Sciatic nerve (tissue), 2 donors: ENCODE measurements at places on chromosomes 13 and 19.
A peak's percentile ranks its signal among the peaks of the same experiment; 100 is the strongest.

DNA sequence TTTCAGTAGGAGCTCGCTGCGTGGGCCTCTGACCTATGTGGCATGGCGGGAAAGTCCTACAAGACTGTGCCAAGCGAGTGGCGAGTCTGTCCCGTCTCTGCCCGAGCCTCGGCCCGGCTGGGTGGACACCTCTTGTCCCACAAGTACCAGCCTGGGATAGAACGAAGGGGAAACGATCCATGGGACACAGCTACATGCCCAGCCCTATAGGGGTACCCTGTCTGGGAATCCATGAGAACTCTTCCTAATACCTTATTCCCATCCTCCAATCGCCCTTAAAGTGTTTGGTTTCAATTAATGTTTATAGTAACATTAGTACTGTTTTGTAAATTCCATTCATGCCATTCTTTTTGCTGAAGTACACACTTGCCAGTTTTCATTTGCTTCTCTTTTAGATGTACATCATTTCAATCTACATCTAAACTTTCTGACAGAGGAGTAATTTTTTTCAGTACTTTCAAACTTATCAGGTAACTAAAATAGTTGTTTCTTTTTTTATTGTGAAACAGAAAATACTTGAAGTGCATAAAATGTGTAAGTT is 667 bp upstream of the ZNF790 start:
- DNase-seq: no peak

DNA sequence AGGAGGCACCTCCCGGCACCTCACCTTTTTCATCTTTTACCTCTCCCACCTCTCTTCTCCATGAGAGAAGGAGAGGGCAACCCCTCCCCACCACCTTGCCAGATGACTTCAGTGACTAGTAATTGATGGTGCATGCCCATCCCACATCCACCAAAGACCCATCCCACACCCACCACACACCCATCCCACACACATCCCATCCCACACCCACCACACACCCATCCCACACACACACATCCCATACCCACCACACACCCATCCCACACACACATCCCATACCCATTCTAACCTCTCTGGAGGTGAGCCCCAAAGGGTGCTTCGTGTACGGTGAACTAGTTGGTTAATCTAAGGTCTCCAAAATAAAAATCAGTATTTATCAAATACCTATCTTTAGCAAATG is 44.7 kb downstream of the STK24 start:
- DNase-seq: no peak

DNA sequence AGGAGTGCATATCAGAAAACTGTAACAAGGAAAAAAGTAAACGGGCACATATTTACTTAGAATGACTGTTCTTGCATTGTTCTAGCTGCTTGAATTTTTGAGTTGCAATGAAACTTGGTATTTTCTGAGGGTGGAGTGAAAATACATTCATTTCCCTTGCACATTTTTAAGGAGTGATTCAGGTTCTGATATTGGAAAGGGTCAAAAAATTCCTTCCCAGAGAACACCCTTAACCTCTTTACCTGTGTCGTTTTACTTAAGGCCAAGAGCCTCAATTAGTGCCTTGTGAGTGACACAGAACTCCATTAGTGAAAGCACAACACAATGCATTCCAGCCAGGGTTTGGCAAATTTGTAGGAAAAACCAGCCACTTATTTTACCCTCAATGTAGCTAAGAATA is 2.3 kb downstream of the ITGBL1 start:
- DNase-seq: no peak

- no peak for DNase-seq
These were observed 1333.1 kb downstream of the EFNB2 start for GRCh38 chr13:105202354-105202753.

DNA sequence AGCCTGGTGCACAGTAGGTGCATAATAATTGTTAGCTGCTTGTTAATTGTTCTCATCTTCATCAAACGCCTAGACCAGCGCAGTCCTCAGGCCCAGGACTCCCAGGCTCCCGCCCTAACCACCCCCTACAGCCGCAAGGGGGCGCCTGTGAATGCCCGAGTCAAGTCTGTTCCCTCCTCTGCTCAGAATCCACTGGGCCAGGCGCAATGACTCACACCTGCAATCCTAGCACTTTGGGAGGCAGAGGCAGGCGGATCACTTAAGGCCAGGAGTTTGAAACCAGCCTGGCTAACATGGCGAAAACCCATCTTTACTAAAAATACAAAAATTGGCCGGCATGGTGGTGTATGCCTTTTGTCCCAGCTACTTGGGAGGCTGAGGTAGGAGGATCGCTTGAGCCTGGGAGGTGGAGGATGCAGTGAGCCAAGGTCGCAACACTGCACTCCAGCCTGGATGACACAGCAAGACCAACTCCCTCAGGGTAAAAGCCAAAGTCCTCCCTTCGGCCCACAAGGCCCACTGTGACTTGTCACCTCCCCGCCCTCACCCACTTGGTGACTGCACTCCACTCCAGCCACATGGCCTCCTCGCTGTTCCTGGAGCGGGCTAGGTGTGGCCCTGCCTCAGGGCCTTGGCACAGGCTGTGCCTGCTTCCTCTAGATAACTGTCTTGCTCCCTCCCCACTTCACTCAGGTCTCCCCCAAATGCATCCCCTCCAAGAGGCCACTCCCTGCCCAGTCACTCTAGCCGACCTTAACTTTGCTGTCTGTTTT is 9.1 kb downstream of the ZNF653 start:
- peak; percentile 80 for DNase-seq

DNA sequence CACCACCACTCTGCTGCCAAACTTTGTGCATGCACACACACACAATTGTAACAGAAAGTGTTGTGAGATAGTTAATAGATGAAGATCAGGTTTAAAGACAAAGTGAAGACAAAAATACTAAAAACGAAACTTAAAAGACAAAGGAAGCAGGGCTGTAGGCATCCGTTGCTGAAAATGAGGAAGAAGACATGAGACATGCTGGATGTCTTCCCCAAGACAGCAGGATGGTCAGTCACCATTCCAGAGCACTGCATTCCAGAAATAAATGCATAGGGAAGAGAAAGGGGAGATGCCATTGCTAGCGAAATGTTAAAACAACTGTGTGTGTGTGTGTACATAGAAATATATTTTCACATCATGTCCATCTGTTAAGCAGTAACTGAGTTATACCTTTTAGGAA is 520.1 kb downstream of the SUCLA2 start:
- DNase-seq: no peak

DNA sequence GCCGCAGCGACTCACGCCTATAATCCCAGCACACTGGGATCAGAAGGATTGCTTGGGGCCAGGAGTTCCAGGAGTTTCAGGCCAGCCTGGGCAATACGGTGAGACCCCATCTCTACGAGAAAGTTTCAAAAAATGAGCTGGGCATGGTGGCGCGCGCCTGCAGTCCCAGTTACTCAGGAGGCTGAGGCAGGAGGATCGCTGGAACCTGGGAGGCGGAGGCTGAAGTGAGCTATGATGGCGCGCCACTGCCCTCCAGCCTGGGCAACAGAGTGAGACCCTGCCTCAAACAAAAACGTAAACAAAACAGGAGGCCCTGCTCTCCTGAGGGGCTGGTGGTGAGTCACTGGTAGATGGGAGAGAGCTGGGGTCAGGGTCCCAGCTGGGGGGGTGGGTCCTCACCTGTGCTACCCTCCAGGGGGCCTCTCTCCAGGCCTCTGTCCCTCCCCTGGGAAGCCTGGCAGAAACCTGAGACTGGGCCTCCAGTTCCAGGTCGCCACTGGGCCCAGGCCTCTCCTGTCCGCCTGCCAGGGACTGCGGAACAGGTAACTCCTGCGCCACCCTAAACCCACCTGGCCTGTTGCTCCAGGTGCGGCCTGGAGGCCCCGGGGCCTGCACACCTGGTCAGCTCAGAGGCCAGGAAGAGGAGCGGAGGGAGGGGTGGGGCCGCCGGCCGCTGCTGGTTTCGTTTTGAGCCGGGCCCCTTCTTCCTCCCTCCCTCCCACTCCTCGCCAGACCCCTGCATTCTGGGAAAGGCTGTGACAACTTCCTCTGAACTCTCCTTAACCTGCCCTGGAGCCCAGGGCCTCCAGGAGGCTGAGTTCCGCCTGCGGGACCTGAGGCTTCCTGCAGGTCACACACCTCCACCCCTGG is 17.2 kb upstream of the ZBTB7A start:
- no peak for DNase-seq

DNA sequence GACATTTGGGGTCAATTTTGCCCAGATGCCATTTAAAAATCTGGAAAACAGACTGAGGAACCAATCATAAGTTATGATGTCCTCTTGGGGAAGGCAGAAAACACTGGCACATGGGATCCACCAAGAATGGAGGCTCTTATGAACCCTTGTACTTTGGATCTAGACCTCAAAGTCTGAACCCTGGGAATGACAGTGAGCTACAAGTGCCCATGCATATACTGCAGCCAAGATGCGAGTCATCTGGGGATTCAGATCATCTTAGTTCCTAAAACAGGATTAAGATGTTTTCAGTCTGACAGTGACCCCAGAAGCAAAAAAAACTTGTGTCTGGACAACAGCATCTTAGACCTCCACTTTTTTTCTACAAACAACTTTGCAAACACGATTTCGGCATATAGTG is 100.2 kb upstream of the SIAH3 start:
- DNase-seq: no peak

DNA sequence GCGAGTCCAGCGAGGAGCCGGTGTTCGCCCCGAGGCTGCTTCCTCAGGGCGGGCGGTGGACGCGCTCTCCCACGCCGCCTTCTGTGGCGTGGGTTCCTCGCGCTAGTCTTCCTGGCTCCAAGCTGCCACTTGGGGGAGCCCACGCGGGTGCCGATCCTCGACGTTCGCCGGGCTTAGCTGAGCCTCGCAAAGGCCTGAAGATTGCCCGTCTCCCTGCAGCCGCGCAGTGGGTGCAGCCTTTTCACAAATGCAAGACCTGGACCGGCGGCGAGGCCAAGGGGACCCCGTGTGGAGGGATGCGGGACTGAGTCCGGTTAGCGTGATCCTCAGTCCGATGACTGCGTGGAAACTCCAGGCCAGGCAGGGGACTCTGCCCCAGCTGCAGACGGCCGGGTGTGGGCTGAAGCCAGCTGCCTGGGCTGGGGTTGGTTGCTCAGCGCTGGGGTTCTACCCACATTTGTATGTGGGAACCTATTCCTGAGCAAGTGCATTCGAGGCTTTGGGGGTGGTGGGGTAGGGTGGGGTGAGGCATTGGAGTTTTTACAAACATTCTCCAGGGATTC is 16.6 kb upstream of the LRP3 start:
- no peak for DNase-seq

DNA sequence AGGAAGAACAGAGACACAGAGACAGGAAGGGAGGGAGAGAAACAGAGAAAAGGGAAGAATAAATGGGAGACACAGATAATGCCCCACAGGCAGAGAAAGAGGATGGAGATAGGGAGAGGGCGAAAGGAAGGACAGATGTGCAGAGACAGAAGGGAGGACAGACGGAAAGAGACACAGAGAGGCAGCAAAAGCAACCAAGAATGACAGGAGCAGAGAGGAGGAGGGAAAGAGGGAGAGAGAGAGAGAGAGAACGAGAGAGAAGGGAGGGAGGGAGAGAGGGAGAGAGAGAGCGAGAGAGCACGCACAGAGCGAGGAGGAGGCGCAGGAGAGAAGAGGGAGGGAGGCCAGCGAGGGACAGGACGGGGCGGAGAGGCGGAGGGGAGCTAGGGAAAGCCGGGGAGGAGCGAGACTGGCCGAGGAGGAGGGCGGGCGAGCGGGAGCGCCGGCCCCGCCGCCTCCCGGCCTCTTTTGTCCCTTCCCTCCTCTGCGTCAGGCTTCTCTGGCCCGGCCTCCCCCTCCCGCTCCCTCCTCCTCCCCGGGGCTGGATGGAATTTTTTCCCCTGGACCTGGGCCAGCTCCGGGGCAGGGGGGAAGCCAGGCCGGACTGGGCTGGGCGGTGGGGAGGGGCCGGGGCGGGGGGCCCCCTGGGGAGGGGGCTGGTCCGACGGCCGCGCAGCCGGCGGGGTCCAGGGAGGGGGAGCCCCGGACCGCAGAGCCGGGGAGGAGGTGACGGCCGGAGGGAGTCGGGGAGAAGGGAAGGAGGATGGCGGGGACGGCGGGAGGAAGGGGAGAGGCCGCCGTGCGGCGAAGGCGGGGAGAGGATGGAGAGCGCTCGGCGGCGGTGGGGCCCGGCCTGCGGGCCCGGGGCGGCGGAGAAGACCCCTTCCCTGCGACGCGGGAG is 4.2 kb upstream of the SPACA6 start:
- DNase-seq: peak; percentile 97

- DNase-seq: no peak
These were observed 784.1 kb downstream of the UQCRFS1 start for GRCh38 chr19:28428663-28429348.

DNA sequence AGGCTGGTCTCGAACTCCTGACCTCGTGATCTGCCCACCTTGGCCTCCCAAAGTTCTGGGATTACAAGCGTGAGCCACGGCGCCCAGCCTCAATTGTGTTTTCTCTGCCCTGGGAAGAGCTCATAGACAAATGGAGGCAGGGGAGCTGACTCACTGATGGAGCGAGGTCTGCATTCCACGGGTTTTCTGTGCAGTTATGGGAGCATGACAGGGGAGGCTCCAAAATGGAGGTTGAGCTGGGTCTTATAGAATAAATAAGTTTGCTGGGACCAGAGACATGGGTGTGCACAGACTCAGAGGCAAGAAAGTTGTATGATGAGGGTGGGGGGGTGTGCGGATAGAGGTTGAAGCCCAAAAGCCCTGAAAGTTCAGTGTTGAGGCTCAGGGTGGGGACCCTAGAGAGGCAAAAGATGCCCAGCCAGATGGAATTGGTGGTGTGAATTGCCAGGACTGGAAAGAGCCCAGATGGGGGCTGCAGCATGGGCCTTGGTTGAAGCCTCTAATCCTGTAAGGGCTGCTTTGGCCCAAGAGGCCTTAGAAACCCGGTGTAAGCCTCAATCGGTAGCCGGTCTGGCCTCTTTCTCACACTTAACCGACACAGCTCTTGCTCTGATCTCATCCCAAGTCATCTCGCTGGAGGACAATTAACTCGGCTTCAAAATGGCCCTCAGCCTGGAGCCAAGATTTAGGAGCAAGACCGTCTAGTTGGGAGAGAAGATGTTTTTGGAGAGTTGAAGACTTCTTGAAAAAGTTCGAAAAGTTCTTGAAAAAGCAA is 1.9 kb downstream of the TPM4 start:
- DNase-seq: peak; percentile 66

DNA sequence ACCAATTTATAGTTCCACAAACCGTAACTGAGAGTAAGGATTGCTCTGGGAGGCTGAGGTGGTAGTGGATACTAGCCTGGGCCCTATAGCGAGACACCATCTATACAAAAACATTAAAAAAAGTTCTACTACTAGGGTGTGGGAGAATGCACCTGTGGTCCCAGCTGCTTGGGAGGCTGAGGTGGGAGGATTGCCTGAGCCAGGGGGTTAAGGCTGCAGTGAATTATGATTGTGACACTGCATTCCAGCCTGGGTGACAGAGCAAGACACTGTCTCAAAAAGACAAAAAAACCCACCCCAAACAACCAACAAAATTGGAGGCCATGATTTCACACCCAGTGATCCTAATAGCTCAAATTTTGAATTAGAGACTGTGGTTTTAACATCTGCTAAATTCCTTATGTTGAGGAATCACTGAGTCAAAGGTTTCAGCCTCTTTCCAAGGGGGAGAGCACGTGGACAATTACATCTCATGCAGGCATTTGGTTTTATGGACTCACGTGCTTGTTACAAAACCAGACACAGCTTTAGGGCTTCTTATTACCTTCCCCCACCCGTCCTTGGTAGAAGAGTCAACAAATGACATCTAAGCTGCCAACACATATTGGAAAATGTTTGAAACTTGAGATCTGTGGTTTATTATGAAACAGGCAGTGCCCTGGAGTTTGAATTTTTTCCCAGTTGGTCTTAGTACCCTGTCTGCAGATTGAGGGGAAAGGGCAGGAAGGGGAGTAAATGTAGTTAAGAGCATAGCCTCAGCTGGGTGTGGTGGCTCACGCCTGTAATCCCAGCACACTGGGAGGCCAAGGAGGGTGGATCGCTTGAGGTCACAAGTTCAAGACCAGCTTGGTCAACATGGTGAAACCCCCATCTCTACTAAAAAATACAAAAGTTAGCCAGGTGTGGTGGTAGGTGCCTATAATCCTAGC is 18.5 kb downstream of the CYP2A6 start:
- no peak for DNase-seq
